ENCODE measurements at places on chromosomes 3 and 15.
A peak's percentile ranks its signal among the peaks of the same experiment; 100 is the strongest.

GRCh38 chr3:129040579-129041300, 19.8 kb upstream of the GP9 start:
- no peak for DNase-seq

GRCh38 chr3:172726380-172726779, 15.5 kb upstream of the NCEH1 start:
- DNase-seq: no peak

- DNase-seq: no peak
Observed at GRCh38 chr3:159910991-159911663, 77.5 kb upstream of the IL12A start.

GRCh38 chr3:22988566-22988965, 214.6 kb upstream of the UBE2E2 start:
- DNase-seq: peak; percentile 11

DNA sequence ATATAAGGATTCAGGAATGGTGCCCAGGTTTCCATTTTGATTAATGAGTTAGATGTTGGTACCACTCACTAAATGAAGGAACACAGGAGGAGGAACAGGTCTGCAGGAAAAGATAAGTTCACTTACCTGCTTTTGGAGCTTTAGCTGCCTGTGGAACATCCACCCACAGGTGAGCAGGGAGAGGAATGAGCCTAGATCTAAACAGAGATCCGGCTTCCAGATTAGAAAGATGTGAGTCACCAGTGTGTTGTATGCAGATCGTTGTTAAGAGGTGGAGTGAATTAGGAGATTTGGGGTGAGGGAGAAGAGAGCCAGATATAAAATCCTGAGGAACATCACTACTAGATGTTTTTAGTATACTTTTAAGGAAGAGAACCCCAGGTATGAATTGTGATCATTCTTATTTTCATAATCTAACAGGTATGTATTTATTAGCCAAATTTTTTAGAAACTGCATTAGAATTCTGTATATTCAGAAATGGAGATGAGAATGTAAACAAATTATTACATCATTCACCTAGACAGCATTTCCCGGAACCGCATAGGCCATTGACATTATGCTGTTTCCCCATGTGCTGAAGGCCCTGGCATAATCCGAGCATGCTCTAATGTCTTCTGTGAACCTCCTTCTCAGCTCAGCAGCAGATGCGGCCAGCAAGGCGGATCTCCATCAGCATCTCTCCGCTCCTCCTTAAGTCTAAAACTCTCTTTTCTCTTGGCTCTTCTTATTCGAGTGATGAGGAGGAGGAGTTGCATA, 118.2 kb downstream of the KLHL25 start:
- DNase-seq: no peak

Data from NCI-H187 treated with DMSO at 0.1 percent for 48 hours (cell line).